SK-MEL-5 (cell line): ENCODE measurements at places on chromosomes 7 and 10. TPM values are rescaled to one million over a fixed set of nuclear protein-coding genes. Genes with fewer than 3 reads are reported as not detected.

ASB10 gene
- total RNA-seq: not detected in 2 replicates

DNA sequence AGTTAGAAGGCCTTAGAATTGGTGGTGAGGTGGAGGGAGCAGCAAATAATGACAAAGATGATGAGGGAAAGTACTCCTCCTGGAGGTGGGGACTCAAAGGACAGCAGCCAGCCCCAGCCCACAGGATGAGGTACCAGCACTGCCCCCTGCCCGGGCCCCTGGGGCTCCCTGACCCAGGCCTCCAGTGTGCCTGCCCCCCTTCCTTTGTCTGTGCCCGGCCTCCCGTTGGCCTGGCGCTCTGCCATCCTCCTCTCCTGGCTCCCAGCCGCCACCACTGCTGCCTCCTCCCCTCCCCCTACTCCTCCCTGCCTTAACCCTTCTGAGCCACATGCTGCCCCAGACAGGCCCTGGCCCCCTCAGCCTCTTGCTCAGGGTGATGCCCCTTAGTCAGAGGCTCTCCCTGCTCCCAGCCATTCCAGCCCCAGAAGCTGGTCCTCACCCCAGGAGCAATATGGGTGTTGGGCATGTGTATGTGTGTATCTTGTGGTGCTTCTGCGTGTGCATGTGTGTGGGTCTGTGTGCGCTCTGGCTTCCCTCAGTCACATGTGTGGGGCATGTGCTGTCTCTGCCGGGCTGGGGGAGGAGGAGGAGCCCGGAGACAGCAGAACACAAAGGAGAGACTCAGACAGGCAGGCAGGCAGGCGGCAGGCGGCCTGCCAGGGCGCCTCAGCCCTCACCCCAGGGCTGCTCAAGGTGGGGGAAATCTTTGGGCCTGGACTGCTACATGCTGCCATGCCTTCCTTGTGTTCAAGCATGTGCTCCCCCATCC lies 2.6 kb downstream of the LDB1 start:
- peak; percentile 86 for DNase-seq

DNA sequence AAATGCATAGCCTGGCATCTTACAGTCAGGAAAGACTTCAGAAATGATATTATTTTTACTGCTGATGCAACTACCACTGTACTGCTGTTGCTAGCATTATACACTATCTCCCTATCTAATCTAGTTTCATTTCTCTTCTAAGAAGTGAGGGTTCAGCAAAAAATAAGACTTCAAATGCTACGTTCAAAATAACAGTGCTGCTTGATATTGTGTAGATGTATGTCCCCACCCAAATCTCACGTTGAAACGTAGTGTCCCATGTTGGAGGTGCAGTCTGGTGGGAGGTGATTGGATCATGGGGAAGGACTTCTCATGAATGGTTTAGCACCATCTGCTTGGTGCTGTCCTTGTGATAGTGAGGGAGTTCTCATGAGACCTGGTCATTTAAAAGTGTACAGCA lies 129.4 kb downstream of the ANK3 start:
- DNase-seq: no peak

DNA sequence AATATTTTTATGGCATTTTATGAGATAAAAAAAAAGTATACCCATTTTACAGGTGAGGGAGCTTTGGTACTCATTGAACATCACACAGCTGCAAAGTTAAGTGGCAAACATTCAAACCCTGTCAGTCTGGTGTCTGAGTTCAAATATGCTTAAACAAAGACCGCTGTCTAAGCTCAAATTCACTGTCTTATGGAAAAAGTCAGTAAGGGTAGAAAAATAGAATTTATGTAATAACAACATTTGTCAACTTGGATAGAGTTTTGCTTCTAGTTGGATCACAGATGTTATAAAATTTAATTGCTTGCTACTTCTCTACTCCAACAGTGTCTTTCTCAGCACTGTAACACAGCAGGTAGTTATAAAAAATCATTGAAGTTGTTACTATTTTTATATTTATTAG lies 161.7 kb upstream of the CSTF2T start:
- no peak for DNase-seq

- no peak for DNase-seq
Observed at GRCh38 chr7:2152646-2153045, 80.1 kb downstream of the MAD1L1 start.

DNA sequence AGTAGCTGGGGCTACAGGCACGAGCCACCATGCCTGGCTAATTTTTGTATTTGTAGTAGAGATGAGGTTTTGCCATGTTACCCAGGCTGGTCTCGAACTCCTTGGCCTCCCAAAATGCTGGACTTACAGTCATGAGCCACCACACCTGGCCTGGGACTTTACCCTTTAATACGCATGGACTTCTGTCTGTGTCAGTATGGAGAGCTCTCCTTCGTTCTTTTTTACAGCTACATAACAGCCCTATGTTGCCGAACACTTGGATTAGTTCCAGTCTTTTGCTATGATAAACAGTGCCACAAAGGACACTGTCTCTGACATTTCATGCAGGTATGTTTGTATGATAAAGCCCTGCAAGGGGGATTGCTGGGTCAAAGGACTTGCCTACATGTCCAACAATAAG lies 10.9 kb upstream of the OAT start:
- DNase-seq: no peak

- DNase-seq: no peak
Observed at GRCh38 chr7:120400806-120401455, 128.0 kb downstream of the KCND2 start.

DNA sequence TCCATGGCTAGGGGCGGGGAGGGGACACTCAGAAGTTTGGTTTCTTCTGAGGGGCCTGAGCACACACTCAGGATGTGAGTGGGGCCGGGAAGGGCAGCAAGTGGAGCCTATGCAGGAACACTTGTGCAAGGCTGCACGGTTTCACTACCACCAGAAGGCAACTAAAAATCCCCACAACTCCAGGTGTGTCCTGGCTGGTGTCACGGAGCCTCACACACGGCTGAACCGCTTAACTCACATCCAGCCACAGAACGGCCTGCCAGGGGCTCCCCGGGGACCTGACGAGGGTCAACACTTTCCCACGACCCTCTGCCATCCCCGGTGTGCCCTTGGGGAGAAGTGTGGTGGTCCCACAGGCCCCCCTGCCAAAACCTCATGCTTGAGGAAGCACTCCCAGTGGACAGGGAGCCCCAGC lies 173.9 kb downstream of the ELFN1 start:
- no peak for DNase-seq

TMEM229A gene
- 0.88 and 1.5 TPM in 2 replicates for total RNA-seq

AKR1C4 gene
- total RNA-seq: not detected in 2 replicates

DNA sequence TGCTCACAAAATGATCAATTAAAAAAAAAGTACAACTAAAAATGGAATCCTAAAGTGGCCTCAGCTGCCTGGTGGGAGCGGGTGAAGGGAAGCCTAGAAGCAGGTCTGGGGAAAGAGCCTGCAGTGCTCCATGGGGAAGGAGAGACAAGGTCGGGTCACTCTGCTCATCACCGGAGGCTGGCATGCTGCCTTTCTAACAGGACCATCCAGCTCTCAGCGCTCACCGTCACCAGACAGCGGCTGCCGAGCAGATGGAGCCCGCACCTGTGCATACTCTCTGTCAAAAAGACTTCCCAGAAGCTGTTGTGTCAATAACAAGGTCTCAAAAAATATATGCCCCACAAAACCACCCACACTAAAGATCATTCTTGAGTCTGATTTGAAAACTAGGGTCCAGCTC lies 112.8 kb downstream of the BAMBI start:
- no peak for DNase-seq

DNA sequence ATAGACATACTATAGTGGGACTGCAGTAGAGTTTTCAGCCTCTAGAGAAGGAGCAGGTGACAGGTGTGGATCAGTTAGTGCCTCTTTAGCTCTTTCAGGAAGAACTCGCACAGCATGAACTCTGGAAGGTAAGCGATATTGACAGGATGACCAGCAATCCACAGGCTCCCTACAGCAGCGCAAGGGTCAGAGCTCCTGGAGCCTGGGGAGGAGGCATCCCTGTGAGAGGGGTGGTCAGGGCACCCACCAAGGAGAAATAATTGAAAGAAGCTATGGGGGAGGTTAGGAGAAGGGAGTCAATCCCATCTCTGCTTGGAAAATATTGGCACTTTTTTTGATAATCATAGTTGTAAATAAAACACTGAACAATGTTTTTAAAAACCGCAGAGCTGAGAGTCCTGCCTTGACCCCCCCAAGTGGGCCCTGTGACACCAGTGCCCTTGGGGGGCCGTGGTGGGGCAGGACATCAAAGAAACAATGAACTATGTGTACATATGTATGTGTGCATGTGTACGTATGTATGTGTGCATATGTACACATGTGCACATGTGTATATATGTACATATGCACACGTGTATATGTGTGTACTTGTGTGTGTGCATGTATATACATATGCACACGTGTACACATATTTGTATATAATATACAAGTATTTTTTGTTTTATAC lies 13.8 kb downstream of the AKR1C3 start:
- no peak for DNase-seq

DNA sequence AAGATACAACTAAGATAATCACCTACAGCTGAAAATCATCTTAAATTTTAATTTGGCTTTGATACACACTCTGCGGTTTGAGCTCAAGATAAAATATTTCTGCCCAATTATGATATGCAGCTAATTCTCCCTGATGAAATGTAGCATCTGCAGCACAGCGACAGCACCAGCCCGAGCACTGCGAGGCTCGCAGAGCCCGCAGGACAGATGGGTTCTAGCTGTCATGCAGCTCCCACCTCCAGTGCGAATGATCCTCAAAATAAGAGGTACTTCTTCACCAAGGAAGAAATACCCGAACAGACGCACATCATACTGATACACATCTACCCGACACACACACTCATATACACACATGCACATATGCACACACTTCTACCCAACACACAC lies 457.6 kb downstream of the PTPRN2 start:
- DNase-seq: no peak

DNA sequence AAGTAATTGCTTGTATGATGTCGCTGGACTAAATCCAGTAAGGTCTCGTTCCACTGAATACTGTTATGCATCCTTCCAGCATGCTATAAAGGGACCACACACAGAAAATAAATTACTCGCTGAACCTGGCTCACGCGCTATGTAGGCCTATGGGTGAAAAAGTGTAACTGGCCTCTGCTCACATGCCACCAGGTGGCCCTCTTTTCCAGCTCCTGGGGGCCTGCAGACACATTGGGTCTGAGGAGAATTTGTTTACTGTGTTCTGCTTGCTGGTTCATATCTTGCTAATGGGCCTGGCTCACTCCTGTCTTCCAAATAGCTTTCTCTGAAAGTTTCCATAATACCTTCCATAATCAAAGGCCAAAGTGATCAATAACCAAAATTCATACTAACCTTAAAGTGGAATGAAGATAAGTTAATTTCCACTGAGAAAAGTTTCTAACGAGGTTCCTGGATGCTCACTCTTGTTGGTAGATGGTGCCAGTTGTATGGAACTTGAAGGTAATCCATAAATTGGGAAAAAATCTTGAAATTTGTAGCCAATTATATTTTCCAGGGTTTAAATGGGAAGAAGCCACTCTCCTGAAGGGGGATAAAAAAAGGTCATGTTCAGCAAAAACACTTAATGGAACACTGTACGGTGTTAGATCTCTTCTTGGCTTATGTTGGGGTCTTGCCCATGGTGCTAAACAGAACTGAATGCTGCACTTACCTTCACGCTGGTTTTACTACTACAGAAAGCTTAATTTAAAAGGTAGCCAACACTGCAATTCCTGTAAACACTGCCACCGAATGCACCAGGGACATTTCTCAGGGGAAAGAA lies 27.0 kb upstream of the ZPBP start:
- DNase-seq: peak; percentile 44

PILRB gene
- total RNA-seq: 41.6 and 42.5 TPM in 2 replicates

DNA sequence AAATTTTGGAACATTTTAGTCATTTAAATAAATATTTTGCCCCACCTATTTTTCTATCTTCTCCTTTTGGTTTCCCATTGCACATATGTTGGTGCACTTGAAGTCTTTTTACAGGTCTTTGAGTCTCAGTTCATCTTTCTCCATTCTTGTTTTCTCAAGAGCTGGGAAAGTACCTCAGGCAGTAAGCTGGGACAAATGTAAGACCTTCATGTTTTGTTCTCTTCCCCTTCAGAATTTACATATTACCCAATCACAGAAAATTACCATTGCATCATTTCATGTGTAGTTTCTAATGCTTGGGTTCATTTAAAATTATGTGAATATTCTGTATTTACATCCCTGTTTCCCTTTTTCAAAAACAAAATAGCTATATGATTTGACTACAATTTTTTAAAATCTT lies 1150.0 kb upstream of the POT1 start:
- DNase-seq: no peak

FANK1 gene
- 1.6 TPM in 1 of 2 replicates, not detected in the other for total RNA-seq

GRCh38 chr10:118926072-118926417 lies 103.5 kb upstream of the NANOS1 start:
- DNase-seq: no peak

- no peak for DNase-seq
Observed at GRCh38 chr7:157096286-157097055, 42.3 kb upstream of the UBE3C start.

TMEM213 gene
- total RNA-seq: not detected in 2 replicates

GNAI1 gene
- 54.9 and 59.5 TPM in 2 replicates for total RNA-seq

DNA sequence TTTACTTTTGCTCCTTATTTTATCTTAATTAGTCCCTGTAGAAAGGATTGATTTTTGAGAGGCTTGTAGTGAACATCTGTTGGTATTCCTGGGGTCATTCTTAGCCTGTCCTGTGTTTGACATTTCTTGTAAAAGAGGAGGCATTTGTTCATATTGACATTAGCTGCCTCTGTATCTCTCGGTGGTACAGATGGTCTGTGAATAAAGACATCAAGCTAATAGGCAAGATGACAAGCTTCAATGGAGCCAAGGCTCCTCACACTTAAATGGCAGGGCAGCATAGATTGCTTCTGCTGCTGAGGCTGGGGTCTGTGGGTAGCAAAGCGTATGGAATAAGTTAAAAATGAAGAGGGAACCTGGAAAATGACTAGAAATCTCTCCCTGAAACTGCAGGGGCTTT lies 687.6 kb downstream of the LRMDA start:
- no peak for DNase-seq

DNA sequence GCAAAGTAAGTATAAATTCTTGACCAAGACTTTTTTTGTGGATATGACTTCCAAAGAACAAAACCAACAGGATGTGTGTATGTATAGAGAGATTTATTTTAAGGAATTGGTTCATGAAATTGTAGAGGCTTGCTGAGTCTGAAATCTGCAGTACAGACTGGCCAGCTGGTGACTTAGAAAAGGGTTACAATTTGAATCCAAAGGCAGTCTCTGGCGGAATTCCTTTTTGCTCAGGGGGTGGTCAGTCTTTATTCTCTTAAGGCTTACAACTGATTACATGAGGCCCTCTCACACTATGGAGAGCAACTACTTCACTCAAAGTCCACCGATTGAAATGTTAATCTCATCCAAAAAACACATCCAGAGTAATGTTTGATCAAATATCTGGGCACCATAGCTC lies 100.1 kb upstream of the IMMP2L start:
- no peak for DNase-seq

AZGP1 gene
- 1.1 and 1.8 TPM in 2 replicates for total RNA-seq
